AG20443 (cell line): ENCODE measurements at places on chromosomes 2 and 18.

DNA sequence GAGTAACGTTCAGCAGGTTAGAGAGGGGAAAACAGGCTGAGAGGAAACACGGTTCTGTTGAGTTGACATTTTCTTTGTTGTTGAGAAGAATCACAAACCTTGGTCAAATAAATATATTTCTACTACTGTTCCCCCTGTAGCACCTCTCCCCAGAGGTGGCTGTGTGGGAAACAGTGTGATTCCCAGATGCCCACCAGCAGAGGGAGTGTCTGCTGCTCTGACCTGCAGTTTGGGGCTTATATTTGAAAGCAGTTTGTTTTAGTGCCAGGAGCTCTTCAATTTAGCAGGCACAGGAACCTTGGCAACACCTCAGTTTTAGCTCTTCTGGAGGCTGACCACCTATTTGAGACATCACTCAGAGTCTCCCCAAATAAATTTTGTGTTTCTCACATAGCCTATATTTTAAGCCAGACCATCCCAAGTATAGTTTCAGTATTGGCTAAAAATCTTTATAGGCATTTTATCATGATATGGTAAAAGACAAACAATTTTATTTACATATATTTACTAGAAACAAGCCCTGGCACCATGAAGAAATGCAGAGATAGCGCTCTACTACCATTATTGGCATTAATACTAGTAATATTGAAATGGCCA, 75.7 kb downstream of the PIK3C3 start:
- DNase-seq: peak; percentile 59

DNA sequence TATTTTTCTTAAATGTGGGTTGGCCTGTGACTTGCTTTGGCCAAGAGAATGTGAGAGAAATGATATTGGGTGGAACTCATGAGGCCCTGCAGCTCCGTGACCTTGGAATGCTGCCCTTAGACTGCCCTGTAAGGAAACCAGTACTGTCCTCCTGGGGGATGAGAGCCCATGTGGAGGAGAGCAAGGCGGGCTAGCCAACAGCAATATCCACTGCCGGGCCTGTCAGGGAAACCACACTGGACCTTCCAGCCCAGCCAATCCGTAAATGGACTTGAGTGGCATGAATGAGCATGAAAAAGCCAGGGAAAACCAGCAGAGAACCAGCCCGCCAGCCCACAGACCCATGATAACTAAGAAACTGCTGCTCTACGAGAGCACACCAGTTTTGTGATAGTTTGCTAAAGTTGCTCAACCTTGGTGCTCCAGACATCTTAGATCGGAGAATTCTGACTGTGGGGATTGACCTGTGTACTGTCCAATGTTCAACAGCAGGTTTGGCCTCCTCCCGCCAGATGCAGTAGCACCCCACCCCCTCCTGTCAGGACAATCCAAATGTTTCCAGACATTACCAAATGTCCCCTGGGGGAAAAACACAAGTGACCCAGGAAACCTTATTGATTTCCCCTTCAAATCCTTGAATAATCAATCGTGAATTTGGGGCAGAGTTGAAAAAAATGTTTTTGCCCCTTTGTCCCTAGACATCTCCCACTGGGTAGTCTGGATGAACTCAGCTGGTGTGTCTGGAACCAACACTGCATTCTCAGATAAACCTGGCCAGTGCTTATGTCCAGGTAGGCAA, 27.2 kb downstream of the ALPK2 start:
- DNase-seq: no peak

DNA sequence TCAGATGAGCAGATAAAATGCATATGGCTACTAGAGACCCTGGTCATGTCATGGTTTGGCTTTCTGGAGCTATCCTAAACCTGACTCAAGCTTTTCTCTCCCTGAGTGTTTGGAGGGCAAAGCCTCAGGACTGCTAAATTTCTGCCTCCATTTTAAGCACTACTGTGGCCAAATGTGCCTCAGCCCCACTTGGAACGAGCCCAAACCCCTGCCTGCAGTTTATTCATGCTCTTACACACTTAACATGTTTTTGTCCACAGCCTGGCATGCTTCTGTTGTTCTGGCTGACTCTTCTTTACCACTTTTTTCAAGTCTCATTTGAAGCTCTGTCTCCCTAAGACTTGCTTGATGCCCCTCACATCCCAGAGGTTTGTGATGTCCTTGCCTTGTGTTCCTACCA, 24.7 kb downstream of the MGAT5 start:
- DNase-seq: no peak

DNA sequence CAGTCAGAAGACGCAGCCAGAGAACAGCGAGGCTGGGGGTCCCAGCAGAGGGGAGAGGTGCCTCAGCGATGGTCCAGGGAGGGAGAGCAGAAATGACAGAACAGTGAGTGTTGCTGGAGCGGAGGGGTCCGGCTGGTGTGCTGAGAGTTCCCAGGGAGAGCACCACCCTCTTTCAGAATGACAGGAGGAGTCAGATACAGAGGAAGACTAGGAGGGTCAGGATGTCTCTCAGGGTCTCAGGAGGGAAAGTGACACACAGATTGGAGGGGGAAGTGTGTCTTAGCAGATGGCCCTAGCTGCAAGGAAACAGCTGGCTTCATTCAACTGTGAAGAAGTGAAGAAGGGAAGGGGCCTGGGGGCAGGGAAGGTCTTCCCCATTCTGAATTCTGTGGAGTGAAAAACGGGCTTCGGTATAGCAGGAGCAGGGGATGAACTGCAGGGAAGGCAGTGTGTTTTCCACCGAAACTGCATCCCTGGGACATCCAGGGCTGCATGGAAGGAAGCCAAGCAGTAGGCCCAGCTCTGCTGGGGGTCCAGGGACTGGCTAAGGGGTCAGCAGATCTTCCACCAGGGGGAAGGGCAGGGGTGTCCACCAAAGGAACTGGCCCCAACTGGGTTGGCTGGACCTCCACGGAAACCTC, 90.0 kb upstream of the OTOS start:
- DNase-seq: no peak

DNA sequence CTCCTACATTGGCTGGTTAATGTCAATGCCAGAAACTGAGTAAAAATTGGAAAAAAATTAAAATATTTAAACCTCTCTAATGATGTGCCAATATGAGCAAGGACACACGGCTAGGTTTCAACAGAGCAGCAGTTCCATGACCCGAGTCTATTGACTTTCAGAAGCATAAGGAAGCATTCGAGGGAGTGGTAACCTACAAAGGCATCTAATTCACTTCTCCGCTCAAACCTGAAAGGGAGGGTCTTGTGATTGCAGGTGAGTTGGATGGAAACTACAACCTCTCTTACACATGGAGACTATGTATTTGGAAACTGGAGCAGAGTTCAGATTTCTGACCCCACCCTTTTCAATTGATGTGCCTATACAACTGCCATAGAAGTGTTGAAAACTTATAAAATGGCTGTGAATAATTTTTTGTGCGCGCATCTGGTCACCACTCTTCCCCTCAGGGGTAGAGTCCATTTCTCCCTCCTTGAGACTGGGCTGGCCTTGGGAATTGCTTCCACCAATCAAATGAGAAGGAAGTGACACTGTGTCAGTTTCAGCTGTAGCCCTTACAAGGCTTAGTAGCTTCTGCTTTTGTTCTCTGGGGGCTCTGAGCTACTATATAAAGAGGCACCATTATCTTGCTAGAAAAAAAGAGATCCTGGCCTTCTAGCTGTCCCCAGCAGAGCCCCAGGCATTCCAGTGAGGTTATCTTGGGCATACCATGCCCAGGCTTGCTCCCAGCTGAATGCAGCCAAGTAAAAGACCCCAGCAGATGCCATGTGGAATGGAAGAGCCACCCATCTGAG, 278.0 kb downstream of the EPHA4 start:
- no peak for DNase-seq

DNA sequence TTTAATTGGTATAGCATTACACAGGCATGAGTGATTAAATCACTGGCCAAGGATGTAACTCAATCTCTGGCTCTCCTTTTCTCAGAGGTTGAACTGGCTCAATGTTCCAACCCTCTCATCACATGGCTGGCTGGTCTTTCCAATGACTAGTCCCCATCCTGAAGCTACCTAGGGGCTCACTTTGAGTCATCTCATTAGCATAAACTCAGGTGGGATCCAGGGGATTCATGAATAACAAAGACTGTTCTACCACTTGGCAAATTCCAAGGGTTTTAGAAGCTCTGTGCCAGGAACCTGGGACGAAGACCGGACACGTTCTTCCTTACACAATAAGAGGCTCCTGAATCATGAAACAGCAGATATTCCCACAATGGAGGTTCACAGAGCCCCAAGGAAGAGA, 145.0 kb upstream of the SPATS2L start:
- no peak for DNase-seq

- DNase-seq: peak; percentile 13
Measured at GRCh38 chr2:86592547-86593230, 29.4 kb upstream of the CHMP3 start.

DNA sequence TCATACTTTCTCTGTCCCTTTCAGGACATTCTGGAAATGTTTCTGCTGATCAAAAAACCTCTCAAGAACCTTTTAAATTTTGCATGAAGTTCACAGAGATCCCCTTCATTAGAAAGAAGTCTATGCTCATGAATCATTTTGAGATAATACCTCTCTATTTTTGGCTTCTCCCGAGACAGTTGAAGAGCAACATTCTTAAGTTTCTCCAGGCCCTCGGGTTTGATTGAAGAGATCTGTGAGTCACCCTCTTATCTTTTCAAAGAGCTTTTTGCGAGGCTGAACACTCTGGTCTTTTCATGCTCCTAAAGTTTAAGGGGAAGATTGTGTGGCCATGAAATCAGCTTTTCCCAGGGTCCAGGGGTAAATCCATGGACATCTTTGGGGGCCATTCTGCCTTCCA, 354.2 kb downstream of the FBXO15 start:
- DNase-seq: no peak

DNA sequence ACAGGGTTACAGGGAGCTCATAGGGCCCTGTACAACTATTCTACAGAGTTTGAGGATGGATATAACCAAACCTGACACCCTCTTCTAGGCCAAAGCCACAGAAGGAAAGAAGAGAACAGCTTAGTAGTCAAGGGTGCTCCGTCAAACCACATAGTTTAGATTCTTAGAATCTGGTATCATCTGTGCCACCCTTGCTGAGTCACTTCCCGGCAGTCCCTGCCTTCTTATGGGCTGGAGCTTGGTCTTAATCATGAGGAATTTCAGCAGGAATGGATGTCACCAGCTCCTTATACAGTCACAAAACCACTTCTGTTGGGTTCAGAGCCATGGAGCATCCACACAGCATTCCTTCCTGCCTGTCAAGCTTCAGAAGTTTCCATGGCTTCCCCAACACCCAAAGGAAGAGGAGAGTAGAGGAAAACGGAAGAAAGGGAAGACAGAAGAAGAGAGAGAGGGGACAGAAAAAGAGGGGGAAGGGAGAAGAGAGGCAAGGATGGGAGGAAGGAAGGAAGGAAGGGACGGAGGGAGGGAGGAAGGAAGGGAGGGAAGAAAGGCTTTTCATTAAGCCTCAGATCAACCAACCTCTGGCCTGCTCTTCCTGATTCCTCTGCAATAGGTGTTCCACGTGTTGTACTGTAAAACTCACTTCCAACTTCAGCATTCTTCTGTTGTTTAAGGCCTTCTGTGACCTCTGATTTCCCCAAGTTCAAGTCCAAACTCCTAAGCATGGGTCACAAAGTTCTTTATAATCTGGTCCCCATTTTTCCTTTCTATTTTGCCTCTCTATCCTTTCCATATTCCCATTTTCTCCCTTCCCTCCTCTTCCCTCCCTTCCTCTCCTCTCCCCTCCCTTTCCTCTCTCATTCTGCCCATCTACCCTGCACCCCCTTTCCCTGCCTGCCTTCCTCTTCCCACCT, 246.1 kb upstream of the TNP1 start:
- DNase-seq: peak; percentile 91

DNA sequence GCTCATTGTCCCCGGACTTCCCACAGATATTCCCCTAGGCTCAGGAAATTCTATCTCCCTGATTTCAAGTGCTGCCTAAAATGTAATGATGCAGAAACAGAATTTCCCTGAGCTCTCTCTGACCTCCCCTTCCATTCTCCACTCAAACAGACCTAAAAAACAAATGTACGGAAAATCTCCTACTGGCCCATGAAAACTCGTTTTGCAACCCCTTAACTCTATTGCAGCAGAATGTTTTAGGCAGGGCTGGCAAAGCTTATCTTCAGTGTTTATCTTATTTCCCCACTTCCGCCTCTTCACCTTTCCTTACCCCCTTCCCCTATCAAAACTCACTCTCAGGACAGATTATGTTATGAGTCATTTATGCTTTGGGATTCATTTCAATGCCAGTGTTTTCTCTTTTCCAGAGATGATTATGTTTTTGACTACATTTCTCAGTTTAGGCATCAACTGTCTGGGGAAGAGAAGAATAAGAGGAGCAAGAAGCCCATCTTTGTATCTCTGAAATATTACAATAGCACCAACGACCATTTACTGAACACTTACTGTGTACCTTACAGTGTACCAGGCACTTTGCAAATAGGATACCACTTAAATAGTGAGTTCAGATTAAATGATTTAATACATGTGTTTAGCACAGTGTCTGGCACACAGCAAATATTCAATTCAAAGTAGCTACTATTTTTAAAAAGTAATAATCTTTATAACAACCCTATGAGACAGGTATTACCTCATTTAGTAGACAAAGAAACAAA, 53.9 kb upstream of the STPG4 start:
- no peak for DNase-seq

GRCh38 chr2:75495862-75496261, 64.9 kb downstream of the EVA1A start:
- no peak for DNase-seq

DNA sequence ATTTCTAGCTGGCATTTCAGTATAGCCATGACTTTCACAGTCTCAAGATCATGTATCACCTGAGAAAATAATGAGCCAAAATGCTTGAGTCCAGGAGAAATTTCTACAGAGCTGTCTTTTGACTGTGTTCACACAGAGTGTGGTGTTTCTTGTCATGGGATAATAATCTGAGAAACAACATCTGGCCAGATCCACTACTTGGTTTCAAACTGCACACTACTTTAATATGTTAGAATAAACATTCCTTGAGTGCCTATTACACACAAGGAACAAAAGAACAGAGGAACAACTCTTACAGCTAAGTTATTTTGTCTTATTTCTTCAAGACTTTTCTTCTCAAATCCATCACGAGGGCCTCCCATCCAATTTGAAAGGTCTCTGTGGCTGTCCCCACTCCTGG, 108.3 kb downstream of the SS18 start:
- no peak for DNase-seq

DNA sequence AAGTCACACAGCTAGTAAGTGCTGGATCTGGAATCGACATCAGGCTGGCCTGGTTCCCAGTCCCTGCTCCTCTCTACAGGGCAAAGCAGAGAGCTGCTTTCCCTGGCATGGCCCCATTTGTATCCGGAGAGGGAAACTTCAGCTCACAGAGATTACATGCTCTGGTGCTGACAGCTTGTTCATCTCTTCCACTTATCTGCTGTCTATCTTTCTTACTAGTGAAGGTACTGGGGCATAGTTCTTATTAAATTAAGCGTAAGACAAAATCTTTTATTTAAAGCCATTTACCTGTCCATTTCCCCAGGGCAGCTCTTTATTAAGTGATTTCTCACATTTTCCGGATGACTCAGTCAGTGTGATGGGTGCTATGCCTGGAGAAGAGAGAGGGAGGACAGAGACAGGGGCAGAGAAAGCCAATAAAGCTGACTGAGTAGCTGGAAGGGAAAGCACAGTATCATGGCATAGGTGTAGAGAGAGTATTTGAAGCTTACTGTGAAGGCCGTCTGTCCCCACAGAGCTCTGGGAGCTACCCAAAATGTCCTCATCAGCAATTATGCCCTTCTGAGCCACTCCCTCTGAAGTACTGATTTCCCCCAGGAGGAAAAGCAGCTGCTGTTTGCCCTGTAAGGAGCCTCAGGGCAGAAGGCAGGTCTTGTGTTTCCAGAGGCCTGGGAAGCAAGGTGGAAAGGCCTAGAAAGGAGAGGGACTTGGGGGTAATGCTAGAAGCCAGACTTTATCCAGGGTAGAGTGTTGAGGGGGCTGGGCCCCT, 44.1 kb upstream of the EPAS1 start:
- DNase-seq: peak; percentile 26
